COR-L47 (cell line): ENCODE measurements at places on chromosomes 2 and 18.

DNA sequence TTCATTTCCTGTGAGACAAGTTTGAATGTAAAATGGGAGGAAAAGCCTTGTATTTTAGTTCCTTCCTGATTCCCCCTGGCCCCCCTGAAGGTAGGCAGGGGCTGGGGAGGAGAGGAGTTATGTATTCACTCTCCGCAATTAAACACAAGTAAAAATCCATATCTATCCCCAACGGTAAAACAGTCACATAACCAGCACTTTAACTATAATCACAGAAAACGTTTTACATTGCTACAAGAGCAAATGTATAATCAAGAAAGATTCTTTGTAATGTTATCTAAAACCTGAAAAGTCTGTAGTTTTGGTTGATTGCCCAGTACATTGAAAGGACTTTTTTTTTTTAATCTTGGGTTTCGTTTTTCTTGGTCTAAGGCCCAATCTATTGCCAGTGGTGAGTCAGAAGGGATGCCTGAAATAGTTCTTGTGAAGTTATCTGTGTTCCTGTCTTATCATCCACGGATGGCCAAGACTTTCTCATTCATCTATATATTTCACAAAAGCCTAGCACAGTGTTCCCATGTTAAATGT is 34.5 kb upstream of the CCNYL1 start:
- no peak for DNase-seq

DNA sequence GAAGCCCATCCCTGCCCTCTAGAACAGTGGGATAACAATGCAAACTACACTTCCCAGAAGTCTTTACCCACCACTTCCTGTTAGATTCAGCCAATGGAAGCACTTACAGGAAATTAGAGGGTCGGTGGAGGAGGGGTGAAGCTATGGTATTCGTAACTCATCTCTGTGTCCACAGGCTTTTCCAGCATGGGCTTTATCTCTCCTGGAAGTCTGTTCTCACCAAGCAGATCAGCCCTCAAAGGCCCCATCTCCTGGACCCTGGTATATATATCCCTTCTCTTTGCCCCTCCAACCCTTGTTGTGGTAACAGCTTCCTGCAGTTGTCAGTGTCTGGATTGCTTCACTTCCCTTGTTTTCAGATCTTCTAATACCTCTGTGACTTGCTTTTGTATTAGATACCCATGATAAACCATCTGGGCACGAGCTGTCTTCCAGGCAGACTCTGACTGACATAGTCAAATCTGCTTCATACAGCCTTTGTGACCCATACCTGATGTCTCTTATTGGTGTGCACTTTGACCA is 475.0 kb upstream of the POU3F3 start:
- peak; percentile 64 for DNase-seq

DNA sequence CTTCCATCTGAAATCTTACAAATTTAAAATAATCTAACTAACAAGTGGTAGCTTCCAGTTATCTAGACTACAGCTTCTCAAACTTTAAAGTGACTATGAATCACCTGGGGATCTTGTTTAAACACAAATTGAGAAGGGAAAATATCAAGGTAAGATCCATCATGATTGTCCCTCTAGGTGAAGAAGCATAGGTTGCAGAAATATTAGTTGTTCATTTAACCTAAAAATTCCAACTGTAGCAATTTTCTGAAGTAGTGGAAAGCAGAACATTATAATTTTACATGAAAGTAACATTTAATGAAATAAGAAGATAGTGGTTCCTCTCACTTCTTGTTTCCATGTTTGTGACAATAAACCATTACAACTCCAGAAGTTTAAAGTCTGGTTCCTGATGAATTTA is 17.3 kb downstream of the GALNT3 start:
- no peak for DNase-seq

GRCh38 chr2:228728961-228729360 is 542.1 kb downstream of the PID1 start:
- no peak for DNase-seq

DNA sequence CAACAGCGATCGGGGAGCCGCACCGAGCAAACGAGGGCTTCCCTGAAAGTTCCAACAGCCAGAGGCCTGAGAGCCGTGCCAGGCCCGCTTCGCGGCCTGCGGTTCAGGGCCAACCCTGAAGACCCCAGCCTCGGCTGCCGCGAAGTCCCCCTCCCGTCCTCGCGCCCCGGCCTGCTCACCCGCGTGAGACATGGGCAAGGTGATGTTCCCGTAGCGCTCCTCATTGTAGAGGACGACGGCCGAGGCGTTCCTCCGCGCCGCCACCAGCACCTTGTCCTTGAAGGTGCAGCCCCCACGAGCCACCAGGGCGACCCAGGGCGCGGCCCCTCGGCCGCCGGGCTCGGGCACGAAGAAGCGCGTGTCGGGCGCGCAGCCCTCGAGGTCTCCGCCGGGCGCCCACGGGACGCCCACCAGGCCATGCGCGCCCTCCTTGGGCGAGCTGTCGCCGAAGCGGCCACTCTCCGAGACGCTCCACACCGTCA is 510 bp downstream of the RNF149 start:
- DNase-seq: no peak

DNA sequence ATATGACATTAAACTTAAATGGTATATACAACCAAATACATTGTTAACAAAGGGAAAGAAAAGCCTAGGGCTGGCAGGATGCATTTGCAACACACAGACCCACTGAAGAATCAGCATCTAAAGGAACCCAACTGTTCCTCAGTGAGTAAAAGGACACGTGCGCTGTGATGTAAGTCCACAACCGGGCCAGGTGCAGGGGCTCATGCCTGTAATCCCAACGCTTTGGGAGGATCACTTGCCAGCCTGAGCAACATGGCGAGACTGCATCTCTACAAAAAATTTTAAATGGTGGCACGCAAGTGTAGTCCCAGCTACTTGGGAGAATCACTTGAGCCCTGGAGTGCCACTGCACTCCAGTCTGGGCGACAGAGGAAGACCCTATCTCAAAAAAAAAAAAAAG is 3.9 kb downstream of the DTNB start:
- no peak for DNase-seq

GRCh38 chr18:22073411-22073810 is 96.0 kb upstream of the GATA6 start:
- DNase-seq: no peak

DNA sequence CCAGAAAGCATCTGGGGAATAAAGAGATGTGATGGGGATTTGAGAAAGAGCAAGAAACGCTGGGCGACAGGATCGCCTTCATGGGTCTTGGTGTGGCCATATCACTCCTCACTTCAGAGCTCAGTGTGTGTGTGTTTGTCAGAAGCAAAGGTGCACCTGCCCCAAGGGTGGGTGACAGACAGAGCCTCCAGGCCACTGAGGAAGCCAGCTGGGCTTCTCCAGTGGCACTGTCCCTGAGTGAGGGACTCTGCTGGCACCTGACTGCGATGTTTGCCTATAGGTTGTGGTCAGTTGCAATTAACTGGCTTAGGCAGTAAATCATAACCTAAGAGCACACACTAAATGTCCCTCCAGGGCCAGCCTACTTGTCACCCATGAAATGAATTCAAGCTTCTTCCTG is 23.5 kb upstream of the GNAL start:
- DNase-seq: no peak

DNA sequence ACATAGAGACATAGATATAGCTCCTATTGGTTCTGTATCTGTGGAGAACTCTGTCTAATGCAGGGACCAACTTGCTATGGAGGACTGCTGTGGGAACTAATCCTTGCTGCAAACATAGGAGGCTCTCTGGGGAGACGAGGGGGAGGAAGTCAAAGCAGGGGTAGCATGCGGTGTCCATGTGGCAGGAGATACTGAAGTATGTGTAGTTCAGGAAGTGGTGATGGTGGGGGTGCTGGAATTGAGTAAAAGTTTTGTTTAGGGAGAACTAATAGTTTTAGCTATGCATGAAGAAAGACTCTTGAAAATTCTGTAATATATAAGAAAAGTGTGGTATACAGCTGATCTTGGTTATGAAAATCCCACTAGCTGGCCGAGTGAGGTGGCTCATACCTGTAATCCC is 62.0 kb downstream of the ANKRD44 start:
- DNase-seq: no peak

GRCh38 chr2:46016091-46016490 is 281.1 kb upstream of the EPAS1 start:
- DNase-seq: no peak

DNA sequence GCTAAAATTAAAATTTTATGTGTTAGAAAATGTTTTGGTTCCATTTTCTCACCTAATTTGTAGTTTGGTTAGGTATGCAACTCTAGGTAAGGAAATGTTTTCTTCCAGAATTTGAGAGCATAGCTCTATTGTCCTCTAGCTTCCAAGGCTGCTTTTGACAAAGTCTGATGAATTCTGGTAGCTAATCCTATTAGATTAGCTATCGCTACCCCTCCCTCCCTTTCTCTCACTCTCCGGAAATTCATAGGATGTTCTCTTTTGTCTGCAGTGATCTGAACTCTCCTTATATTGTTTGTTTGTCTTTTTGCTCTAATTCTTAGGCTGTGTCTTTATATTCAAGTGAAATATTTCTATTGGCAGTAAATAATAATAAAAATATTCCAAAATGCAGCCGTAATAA is 382.9 kb downstream of the DCC start:
- no peak for DNase-seq

- no peak for DNase-seq
Measured at GRCh38 chr2:233312874-233313273, 5.3 kb downstream of the SAG start.

DNA sequence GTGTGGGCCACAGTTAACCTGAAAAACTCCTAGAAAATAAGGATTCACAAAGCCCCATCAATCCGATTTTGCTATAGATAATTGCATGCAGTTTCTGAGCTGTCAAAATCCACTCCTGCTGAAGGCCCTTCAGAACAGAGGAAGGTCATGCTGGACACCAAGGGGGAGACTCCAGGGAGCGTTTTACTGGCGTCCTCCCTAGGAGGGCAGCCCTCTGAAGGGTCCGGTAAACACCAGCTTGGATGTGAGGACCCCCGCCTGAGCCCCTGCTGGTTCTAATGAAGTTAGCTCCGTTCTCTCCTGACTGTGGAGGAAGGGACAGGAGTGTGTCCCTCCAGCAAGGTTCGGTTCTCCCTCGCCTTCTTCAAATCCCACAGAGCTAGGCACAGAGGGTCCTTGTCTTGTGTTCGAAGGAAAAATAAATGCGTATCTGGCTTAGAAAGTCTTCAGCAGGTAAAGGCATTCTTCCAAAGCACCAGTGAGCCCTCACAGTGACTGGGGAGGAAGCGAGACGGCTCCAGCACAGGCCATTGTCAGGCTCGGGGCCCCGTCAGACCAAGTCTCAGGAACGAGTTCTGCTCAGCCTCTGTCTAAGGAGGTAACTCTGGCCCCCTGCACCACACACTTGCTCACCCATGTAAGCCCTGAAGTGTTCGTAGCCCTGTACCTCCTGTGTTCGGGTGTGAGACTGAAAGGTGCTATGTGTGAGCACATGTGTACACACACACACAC is 41.6 kb downstream of the CABLES1 start:
- DNase-seq: no peak

DNA sequence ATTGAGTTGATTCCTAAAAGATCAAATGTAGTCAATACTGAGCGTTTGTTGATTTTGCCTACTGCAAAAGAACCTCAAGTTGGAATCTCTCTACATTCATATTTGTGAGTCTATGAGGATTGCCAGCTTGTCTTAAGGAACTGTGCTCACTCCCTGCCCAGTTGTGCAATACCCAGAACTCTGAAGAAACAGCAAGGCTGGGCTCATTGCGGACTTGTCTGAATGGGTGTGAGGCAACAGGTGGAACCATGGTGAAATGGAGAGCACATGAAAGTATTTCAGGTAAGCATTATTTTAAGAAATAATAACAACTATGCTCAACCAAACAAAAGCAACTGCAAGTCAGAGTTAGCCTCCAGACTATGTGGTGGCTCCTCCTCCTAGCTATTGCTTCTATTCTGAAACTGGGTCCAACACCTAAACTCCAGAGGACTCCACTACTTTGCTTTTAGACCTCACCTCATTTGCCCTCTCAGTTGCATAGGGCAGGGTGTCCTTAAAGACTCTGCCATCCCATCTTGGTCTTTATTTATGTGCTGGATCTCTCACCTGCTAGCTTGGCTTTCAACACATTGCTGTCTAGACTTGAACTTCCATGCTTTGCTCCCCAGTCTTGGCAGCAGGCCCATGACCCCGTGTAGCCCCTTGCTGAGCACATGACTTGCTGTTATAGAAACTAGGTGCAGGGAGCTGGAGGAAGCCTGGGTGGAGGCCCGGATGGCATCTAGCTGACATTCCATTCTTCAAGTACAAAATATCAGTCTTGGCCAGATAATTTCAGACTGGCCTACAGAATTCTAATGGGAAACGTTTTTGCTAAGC is 94.8 kb upstream of the ARL5A start:
- peak; percentile 23 for DNase-seq

GRCh38 chr18:39942702-39943101 is 2012.3 kb upstream of the PIK3C3 start:
- DNase-seq: no peak

GRCh38 chr18:70693246-70693645 is 404.4 kb downstream of the SOCS6 start:
- no peak for DNase-seq

- DNase-seq: no peak
Measured at GRCh38 chr18:43875511-43875910, 598.2 kb upstream of the SYT4 start.

DNA sequence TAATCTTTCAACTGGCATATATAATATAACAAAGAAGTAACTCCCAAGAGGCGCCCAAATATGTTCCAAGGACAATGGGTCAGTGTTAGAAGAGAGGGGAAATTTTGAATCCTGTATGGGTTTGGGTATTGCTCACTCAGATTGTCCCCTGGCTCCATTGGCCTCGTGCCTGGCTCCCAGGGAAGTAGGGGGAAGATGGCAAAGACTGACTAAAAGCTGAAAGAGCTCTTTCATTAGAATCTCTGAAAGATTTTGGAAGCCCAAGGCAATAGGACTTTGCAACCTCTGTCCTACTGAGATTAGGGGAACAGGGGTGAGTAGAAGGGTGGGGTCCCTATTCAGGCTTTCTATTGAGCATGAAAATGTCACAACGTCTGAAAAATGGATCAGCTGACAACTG is 1272.8 kb upstream of the ZEB2 start:
- DNase-seq: no peak

DNA sequence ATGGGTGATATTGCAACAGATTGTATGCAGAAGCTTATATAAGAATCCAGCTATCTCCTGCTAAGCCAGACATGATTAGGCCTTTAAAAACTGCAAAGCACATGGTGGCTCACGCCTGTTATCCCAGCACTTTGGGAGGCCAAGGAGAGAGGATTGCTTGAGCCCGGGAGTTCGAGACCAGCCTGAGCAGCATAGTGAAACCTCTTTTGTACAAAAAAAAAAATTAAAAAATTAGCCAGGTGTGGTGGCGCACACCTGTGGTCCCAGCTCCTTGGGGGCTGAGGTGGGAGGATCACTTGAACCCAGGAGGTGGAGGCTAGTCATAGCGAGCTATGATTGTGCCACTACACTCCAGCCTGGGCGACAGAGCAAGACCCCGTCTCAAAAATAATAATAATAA is 204.6 kb downstream of the TNS1 start:
- no peak for DNase-seq

- DNase-seq: no peak
Measured at GRCh38 chr2:1663621-1664020, 80.7 kb downstream of the PXDN start.

- no peak for DNase-seq
Measured at GRCh38 chr2:101515477-101515876, 40.6 kb upstream of the RFX8 start.

- no peak for DNase-seq
Measured at GRCh38 chr18:79680100-79680879, 687 bp downstream of the CTDP1 start.

GRCh38 chr2:54836477-54836876 is 113.0 kb downstream of the EML6 start:
- no peak for DNase-seq
